ENCODE measurements at places on chromosomes 1 and 21. TPM values are rescaled to one million over a fixed set of nuclear protein-coding genes. Genes with fewer than 3 reads are reported as not detected.

DNA sequence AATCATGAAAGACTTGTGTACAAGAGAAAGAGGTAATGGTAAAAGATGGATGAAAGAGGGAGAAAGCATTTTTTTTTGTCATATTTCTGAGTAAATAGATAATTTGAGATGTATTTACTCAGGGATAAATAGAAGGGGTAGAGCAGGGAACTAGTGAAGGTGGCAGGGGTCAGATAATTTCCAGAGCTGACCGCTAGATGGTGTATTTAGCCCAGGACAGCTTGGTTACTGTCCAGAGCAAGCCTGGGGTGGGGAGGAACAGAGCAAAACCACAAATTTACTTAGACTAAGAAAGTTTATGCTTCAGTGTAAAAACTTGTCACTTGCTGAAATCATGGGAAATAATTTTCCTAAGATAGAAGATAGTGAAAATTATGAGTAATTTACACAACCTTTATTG lies 91.5 kb downstream of the XCL2 start:
- DNase-seq: no peak

LRRIQ3 gene
- 4.0 TPM for polyA plus RNA-seq

FTCD gene
- polyA plus RNA-seq: 13.6 TPM

GRCh38 chr21:43662286-43662685 lies 2.9 kb downstream of the RRP1B start:
- DNase-seq: no peak

GSTM5 gene
- polyA plus RNA-seq: 58.9 TPM

- no peak for DNase-seq
These were observed 6.3 kb downstream of the PARP1 start for GRCh38 chr1:226401355-226402303.

All from left renal pelvis (tissue), 4 donors.